ENCODE measurements at places on chromosomes 2 and 18. TPM values are rescaled to one million over a fixed set of nuclear protein-coding genes. Genes with fewer than 3 reads are reported as not detected.

C2orf15 gene
- total RNA-seq, result not detected

GALNT13 gene
- 4.2 TPM for total RNA-seq

ERFE gene
- 1.2 TPM for total RNA-seq

C2orf92 gene
- 3.5 TPM for total RNA-seq

ASIC4 gene
- total RNA-seq, result not detected

SERPINB12 gene
- not detected for total RNA-seq

CHST9 gene
- total RNA-seq, result not detected

GPAT2 gene
- 6.5 TPM for total RNA-seq

HOXD4 gene
- 8.7 TPM for total RNA-seq

ALS2 gene
- total RNA-seq, result 53.1 TPM

MTLN gene
- total RNA-seq, result 42.3 TPM
